Gastrocnemius medialis (tissue), 4 donors: ENCODE measurements at places on chromosomes 6 and 20.

GRCh38 chr6:53062169-53062539, 3.0 kb upstream of the FBXO9 start:
- DNase-seq, result no peak

GRCh38 chr6:158868890-158869825, 50.0 kb upstream of the EZR start:
- peak; percentile 74 for DNase-seq

DNA sequence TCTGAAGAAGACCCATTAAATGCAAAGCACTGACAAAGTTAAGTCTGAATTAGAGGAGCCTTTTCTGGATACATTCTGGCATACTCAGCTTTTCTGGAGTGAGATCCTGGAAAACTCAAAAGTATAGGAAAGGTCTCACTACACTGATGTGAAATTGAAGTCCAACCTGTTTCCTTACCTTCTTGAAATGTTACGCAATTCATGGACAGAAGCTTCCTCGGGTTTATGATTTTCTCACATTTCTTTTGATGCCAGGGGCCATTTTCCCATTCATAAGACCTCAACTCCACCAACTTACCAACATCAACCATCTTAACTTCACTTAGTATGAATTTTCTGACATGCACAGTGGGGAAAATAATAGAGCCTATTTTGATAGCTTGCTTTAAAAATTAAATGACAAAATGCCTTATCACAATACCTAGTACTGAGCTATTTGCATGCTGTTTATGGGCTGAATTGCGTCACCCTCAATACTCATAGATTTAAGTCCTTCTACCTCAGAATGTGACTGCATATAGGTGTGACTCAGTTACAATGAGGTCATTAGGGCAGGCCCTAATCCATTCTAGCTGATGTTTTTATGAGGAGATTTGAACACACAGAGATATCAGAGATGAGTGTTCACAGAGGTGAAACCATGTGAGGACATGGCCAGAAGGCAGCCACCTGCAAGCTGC, 73.4 kb upstream of the RAB32 start:
- no peak for DNase-seq

- DNase-seq, result no peak
Observed at GRCh38 chr6:133609415-133610226, 279.3 kb upstream of the TCF21 start.

DNA sequence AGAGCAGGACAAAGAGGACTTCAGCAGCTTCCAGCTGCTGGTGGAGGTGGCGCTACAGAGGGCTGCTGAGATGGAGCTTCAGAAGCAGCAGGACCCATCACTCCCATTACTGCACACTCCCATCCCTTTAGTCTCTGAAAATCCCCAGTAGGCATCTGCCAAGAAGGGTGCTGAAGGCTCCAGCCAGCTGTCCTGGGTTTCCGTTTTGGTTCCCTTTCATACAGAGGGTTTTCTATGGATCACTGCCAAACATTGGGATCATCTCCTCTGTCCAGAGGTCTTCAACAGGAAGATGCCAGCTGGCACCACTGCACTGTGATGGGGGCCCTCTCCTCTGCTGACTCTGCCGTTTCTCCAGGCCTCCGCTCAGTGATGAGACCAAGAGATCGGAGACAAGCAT, 14.3 kb upstream of the RAB5IF start:
- DNase-seq, result no peak

DNA sequence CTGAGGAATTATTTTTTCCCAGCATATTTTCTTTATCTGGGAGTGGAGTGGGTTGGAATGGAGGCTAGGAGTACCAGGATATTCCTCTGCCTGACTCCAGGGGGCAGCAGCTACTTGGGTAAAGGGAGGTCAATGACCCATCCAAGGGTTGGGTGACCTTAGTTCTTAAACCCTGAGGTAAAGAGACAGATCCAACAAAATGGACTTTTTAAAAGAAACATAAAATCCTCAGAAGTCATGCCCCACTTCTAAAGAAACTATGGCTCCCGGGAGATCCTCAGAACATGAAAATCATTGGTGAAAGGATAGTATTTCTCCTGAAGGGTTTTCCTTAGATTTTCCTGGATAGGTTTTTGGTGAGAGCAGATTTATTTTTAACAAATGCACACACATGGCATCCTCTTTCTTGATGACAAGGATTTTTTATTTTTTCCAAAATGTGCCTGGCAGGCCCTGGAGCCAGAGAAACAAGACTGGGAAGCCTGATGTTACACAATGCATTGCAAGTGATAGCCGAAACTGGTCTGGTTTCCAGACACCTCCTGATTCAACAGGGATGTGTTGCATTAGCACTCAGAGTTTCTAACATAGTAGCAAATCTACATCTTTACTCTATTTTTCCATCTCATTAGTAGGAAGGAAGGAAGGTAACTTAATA, 240.9 kb upstream of the BTBD3 start:
- DNase-seq, result no peak

- DNase-seq, result no peak
Observed at GRCh38 chr20:18504479-18505060, 3.2 kb upstream of the SEC23B start.

- peak; percentile 31 for DNase-seq
Observed at GRCh38 chr6:43037197-43037596, 15.8 kb downstream of the RRP36 start.

DNA sequence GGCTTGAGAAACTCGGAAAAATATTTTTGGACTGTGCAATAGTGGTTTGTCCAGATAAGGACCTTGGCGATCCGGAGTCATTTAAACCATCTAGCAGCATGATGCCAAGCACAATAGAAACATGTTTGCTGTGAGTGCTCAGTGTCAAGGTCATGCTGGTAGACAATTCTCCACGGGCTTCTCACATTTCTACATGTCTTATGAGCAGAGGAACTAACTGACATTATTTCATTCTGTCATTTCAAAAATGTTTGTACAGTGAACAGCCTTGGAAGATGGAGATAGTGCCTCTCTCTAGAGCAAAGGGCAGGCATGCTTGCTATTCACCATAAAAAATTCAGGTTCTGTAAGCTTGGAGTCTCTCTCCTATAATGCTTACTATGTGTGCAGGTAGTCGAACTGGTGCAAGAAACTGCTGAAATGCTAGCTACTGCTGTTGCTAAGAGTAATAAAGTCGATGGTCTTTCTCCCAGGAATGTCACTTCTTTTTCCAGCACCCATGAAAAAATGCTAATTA, 25.4 kb upstream of the CCN2 start:
- no peak for DNase-seq

DNA sequence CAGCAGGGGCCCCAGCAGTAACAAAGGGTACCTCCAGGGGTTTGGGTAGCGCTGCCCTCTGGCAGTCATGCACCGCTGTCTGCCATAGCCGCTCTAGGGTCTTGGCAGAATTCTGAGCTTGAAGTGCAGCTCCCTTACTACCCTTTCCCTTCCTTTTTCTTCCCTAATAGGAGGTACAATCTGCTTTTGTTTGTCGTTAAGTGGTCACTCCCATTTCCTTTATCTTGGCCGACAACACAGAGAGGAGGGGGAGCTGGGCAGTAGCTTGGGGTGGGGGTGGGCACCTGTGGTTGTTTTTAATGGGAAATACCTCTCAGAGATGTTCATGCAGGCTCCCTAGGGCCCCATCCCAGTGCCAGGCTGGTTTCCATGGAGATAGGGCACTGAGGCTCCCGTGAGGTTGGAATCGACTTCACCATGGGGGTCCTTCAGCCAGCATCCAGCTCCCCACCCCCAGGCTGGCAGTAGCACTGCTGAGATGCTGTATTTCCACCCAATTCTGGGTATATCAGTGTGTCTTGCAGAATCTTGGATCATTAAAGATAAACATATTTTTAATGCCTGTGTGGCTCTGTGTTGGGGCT, 18.6 kb downstream of the CCDC167 start:
- DNase-seq, result no peak

DNA sequence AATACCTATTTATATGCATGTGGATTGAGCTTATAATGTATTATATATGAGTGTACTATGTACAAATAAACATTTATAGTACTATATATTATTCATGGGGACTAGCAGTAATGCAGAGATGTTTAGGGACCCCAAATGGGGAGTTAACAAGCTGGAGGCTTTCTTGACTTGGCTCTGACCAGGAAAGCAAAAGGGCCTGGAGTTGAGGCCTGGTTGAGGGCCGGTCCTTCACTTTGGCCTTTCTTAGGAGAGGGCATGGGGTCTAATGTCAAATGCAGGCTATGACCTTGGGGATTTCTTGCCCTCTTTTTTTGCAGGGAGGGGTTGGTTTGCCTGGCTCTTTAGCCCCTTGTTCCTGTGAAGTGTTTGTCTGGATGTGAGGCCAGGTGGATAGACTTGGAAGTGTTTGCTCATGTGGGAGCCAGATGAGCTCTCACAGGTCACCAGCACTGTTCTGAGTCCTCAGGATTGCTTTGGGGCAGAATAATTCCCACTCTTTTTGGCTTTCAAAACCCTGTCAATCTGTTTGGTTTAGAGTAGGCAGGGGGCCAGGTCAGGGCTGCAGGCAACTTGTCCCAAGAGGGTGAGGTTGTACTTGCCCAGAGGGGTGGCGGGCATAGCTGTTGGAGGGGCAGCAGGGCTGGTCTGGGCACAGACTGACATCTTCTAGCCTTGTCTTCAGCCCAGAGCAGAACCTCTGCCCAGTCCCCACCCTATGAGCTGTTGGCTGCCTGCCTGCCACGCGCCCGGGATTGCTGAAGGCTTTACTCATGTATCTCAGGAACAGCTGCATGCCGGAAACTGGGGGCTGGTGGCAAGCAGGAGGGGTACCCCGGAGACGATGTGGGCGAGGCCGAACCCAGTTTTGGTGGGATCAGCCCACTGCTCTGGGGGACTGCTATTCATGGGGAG, 14.6 kb downstream of the TJAP1 start:
- DNase-seq, result peak; percentile 95

DNA sequence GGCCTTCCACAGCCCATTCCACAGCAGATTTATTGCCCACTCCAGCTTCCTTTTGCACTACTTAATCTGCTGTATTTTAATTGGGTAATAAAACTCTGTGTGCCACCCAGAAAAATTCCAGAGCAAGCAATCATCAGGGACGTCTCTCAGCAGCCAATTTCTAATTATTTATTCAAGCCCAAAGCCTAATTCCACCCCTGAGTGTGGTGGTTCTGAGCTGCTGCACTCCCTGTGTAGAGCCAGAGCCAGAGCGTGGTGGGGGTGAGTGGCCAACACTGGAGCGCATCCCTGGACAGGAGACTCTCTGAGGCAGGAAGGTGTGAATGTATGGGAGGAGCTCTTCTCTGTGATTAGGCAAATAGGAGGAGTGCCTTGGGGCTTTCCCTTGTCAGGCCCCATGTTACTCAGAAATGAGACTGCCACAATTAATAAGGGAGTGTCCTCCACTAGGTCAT, 66.1 kb downstream of the CD24 start:
- DNase-seq, result no peak

- DNase-seq, result no peak
Observed at GRCh38 chr6:142700032-142700431, 244.9 kb downstream of the HIVEP2 start.

GRCh38 chr6:42104804-42105125, 37.7 kb downstream of the C6orf132 start:
- no peak for DNase-seq

DNA sequence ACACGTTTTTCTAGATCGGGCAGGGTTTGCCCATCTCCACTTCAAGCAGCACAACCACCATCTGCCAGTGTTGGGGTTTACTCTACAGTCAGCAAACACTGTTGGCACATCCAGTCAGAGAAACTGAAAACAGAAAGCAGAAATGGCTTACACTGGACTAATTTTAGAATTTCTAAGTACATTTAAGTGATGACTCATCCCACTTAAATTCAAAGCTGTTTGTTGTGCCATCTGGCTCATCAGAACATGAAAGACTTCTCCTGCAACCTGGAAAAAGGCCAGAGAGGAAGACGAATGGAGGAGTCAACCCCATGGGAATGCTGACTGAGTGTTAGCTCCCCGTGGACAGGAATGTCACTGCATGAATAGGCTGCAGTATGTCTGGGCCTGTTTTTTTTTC, 21.8 kb downstream of the FAM209B start:
- peak; percentile 23 for DNase-seq
